ENCODE measurements at places on chromosomes 7 and 10. TPM values are rescaled to one million over a fixed set of nuclear protein-coding genes. Genes with fewer than 3 reads are reported as not detected.

The TLL2 gene
- not detected for total RNA-seq

The HABP2 gene
- total RNA-seq: not detected

The HOGA1 gene
- 0.44 TPM for total RNA-seq

The GOT1 gene
- 123 TPM for total RNA-seq

The SHH gene
- not detected for total RNA-seq

The EEPD1 gene
- total RNA-seq: 3.1 TPM

The SDK1 gene
- 1.1 TPM for total RNA-seq

The LLCFC1 gene
- total RNA-seq: not detected

The ADAM22 gene
- 0.86 TPM for total RNA-seq

The NET1 gene
- total RNA-seq: 9.6 TPM

The GNAT3 gene
- total RNA-seq: not detected

The LFNG gene
- 0.88 TPM for total RNA-seq

The STAG3 gene
- total RNA-seq: 0.44 TPM

The PGAM2 gene
- not detected for total RNA-seq

The SYT15B gene
- 1.3 TPM for total RNA-seq

The ARHGAP19 gene
- 15.2 TPM for total RNA-seq

The NANOS1 gene
- 0.66 TPM for total RNA-seq

The SFTPA2 gene
- total RNA-seq: not detected

The PTTG1IP2 gene
- not detected for total RNA-seq

The GFRA1 gene
- total RNA-seq: 6.0 TPM

Measured in placental pericyte (primary cell).